ENCODE measurements at places on chromosomes 2 and 18.
A peak's percentile ranks its signal among the peaks of the same experiment; 100 is the strongest.

- no peak for DNase-seq
These were observed 60.0 kb downstream of the NXPH2 start for GRCh38 chr2:138720035-138720838.

GRCh38 chr18:76353046-76353445 lies 142.0 kb downstream of the ZNF516 start:
- DNase-seq = no peak

DNA sequence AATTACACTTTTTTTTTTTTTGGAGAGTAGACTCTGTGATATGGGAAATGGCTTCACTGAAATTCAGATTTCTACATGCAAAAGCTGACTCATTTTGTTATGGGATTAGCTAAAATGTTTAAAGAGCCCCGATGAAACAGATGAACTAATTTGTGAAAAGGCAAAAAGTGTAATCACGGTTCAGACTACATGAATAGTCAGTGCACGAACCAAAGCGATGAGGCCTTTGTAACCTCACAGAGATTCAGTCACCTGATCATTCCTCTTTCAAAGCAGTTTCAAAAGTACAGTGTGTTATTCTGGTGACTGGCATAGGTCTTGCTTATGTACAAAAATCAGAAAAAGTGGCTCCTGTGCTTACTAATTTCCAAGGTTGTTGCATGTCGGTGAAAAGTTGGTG lies 44.6 kb downstream of the TGIF1 start:
- no peak for DNase-seq

- no peak for DNase-seq
These were observed 132.8 kb upstream of the PDE1A start for GRCh38 chr2:182559623-182560022.

DNA sequence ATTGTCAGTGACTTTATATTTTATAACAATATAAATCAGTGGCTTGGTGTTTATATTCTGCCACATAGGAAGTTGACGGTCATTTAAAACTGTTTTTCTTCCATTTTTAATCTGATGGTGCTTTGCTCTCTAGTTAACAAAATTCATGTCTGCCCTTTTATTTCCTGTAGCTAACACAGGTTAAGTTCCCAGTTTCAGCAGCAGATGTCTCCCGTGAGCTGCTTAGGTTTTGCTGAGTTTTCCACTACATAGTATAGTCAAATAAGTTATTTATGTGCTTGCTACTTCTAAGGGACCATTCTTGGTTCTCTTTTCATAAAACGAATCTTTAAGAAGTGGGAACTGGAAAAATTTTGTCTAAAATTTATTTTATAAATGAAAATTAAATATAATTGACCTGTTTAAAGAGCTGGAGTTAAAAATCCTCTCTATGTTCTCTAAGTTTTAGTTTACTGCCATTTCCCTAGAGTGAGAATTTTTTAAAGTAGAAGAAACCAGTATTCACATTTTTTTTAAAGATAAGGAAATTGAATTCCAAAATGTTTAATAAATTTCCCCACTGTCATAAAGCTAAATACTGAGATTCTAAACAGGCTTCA lies 20.6 kb downstream of the HTR2B start:
- peak; percentile 35 for DNase-seq

GRCh38 chr2:137228566-137228965 lies 463.2 kb downstream of the THSD7B start:
- no peak for DNase-seq

DNA sequence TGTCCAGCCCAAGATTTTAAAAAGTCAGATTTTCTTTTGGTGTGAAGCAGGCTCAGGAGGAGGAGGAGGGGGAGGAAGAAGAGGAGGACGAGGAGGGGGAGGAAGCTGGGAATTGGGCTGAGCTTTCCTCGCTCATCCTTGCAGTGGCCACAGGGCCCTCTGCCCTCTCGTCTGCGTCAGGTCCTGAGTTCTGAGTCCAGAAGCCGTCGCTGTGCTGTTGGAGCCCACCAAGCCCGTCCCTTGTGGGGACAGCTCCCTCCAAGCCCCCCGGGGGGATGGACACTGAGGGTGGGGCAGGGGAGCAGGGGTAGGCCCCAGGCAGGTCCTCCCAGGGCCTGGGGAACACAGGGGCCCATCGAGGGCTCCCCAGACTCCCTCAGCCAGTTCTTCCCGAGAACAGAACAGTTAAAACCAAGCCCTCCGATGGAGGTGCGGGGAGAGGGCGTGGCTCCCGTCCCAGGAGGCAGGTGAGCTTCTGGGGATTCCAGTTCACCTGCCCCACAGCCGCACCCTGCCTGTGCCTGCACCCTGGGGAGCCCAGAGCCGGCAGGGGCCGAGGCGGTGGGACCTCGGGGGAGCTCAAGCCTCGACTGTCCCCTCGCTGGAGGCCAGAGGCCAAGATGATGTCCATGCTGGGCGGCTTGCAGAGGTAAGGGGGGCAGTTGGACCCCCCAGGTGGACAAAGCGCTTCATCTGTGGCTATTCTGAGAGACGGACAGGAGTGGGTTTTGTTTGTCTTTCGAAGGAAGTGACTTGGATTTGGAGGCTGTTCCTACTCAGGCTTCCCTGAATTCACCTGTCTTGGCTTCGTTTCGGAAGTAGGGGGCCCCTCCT lies at the start of gene GAL3ST2:
Gene GAL3ST2, plus strand, starts transcription at position 487 of the 834 bp plus-strand sequence. Its CDS starts 134 bp downstream, at position 621.
- DNase-seq = no peak

All from stimulated activated CD8-positive, alpha-beta memory T cell treated with anti-CD3 and anti-CD28 coated beads, Interleukin-4, amount 100 ng/mL, for 1 hour (primary cell).